Posterior cingulate gyrus (tissue), 11 donors: ENCODE measurements at places on chromosomes 3 and 15.

GRCh38 chr15:85826756-85827515 is 32.2 kb upstream of the KLHL25 start:
- DNase-seq = no peak

DNA sequence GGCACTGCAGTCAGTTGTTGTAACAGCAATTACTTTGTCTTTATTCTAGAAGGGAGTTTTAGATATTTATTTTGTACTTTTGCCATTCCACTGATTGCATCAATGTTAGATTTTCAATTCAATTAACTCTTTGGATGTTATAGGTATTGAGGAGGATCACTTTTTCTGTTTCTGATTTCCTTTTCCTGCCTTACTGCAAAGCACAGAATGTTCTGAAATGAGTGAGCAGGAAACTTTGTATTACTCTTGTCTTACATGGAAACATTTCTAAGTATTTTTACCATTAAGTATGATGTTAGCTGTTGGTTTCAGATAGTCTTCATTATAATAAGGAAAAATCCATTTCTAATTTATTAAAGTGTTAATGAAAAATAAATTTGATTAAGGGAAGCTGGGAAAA is 80.5 kb downstream of the OSBPL10 start:
- no peak for DNase-seq

- DNase-seq = no peak
Observed at GRCh38 chr3:10206166-10206511, 41.4 kb downstream of the IRAK2 start.

- no peak for DNase-seq
Observed at GRCh38 chr3:188671971-188672370, 499.8 kb upstream of the TPRG1 start.

DNA sequence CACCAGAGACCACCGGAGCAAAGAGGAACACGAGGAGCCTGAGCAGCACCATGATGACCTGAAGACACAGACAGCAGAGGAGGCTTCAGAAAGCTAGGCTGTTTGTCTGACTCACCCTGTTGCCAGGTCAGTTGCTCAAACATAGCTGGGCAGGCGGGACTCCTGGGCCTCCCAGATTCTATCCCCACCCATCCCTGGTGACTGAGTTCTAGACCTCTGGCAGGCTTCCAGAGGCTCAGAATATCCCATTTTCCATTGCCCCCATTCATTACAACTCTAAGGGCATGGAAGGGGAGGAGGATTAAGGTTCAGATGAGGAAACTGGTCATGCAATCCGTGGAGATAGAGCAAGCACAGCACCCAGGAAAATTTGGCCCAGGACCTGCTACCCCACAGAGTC is at the start of gene CDHR4:
CDHR4 (minus strand) TSS at position 113 of the 400 bp plus-strand sequence; CDS start at position 52, 61 bp downstream.
- no peak for DNase-seq

DNA sequence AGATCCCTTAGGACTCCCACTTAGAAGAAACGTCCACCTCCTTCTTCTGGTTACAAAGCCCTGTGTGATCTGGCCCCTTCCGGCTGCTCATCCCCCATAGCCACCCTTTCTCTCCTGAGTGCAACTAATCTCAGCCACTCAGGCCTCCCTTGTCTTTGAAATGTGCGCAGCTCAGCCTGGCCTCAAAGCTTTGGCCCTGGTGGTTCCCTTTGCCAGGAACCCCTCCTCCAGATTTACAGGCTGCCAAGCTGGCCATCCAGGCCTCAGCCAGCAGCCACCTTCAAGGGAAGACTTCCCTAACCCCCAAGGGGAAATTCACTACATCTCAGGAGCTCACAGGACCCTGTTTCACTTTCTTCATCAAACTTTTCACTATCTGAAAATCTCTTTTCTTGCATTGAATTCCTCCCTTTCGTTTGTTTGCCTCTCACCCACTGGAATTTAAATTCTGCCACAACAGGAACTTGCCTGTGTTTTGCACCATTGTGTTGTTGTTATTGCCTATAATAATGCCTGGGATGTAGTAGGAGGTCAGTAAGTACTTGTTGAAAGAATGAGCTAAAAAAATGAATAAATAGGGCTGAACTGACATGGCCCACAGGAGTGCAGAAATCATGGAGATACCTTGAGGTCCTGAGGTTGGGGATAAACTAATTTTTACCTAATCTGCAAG is 109.5 kb upstream of the PFN2 start:
- DNase-seq = no peak

DNA sequence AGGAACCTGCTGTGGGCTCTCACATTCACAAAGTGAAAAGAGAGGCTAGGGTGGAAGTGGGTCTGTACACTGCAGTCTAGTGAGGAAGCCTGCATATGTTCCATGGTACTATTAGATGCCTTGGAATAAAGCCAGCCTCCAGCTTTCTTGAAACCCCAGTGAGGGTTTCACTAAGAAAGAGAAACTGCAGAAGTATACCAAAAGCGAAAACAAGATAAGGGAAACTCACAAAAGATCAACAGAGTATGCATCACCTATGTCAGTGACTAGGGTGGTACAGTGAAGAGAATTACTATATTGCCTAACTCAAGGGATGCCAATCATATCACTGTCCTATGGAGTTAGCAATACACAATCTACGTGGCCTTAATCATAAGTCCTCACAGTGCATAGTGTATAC is 212.5 kb upstream of the GADL1 start:
- no peak for DNase-seq

- DNase-seq = no peak
Observed at GRCh38 chr3:181886676-181887075, 175.0 kb downstream of the SOX2 start.

DNA sequence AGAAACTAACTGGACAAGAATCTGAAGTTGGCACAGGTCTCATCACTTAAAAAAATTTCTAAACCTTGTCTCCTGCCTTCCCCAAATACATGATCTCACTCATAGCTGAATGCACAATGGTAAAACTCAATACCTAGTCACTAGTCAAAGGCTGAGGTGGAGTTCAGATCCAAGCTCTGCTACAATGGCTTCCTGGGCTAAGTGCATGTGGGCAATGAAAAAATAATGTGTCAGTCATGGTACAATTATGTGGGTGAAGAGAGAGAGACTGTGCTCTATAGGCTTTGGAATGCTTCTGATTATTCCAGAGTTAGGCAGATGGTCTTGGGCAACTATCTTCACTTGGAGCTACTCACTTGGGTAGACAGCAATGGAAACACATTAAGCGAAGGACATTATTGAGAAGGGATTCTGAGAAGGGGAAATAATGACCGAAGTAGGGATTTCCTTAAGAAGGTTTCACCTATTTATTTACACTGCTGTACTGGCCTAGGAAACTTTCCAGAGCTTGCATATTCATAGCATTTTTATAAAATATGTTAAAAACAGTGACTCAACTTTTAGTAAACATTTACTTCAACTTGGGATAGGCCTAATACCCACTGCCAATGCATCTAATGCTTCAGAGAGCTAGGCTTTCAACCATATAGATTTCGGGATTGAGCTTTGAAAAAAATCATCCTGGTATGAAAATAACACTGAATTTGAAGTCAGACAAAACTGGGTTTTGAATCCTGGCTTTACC is 58.7 kb upstream of the PLXND1 start:
- no peak for DNase-seq

GRCh38 chr3:41417574-41417973 is 218.3 kb downstream of the CTNNB1 start:
- no peak for DNase-seq

- DNase-seq = no peak
Observed at GRCh38 chr15:80579611-80580010, 115.5 kb upstream of the ABHD17C start.

- DNase-seq = no peak
Observed at GRCh38 chr15:60087561-60087960, 83.5 kb downstream of the FOXB1 start.

- peak; percentile 49 for DNase-seq
Observed at GRCh38 chr3:124780761-124781475, 50.7 kb downstream of the UMPS start.

GRCh38 chr3:131277836-131278497 is 103.6 kb upstream of the NUDT16 start:
- no peak for DNase-seq

DNA sequence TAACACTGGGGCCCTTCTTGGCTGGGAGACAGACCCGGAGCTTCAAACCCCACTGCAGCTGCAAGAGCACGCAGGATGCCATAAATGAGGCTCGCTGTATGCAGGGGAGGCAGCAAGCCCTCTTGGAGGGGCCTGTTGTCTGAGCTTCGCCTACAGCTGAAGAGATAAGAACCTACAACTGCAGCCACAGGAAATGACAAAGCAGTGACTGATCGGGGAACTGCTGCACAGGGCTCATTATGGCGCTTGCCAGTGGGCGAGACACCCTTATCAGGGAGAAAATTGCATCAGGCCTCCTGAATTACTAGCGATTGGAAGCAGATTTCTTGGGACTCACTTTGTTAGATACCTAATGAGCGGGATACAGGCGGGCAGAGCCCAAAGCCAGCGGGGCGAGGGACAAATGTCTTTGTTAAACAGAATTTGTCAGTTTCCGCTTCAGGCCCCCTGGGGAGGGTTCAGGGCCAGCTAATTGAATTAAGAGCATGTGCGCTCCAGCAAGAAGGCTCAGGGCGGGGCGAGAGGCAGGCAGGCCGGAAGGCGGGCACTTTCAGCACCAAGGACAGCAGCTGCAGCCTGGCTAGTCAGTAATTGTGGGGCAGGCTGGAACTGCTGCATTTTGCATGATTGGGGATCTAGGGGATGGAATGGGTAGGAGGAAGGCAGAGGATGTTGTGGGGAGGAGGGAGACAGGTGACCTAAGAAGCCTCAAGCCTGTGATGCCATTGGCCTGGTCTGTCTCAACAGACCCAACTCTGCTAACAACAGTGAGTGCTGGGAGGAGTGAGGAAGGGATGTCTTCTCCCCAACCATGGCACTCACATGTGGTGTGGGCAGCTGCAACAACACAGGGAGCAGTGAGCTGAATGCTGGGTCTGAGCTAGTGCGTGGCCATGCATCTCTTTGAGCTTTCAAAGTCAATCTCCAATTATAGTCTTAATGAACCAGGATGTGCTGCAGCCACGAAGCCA is 55.3 kb downstream of the CCDC33 start:
- peak; percentile 89 for DNase-seq

- no peak for DNase-seq
Observed at GRCh38 chr3:97896547-97896946, 74.7 kb downstream of the CRYBG3 start.

GRCh38 chr3:12015627-12016026 is 11.4 kb downstream of the SYN2 start:
- no peak for DNase-seq
